CD4-positive, alpha-beta T cell treated with Interferon alpha-2 for 1 hour (primary cell): ENCODE measurements at places on chromosomes 4 and X.
A peak's percentile ranks its signal among the peaks of the same experiment; 100 is the strongest.

DNA sequence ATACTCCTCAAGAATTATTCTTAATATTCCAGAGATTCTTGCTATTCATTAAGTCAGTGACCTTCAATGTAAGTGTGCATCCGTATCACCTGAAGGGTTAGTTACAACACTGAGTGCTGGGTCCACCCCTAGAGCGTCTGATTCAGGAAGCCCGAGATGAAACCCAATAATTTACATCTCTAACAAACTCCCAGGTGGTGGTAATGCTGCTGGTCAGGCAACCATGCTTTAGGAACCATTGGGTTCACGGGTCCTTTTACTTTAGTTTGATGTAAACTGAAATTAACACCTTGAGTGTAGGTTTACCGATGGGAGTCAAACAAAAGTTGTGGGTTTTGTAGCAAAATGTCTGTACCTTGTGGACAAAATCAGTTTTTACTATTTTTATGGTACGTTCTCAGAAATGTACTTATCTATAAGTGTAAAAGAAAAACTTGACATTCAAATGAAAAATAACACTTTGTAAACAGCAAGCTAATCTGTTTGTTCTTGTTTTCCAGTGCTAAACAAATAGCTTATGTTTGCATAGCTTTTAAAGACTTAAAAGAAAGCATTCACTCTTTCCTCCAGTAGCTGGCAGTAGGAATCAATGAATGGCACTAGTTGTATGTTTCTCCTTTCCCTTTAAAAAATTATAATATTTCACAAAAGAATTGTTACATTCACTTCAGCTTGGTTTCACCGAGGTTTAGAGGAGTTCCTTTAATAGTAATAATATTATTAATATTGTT lies 32.7 kb downstream of the ACE2 start:
- no peak for DNase-seq

GRCh38 chr4:68348577-68348976 lies 1.3 kb downstream of the YTHDC1 start:
- DNase-seq: no peak

- DNase-seq: no peak
Measured at GRCh38 chrX:19704132-19704531, 183.3 kb downstream of the SH3KBP1 start.

GRCh38 chr4:116059361-116059760 lies 945.9 kb upstream of the NDST4 start:
- DNase-seq: no peak

DNA sequence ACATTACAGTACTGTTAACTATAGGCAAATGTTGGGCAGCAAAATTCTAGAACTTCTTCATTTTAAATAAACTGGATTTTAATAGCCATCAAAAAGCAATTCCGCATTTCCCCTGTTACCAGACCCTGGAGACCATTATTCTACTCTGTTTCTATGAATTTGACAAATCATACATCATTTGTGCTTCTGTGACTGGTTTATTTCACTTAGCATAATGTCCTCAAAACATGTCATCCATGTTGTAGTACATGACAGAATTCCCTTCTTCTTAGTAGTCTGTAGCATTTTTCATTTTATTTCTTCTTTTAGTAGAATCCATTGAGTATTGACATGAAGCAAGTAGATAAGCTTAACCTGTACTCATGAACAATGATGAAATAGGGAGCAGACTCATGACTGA lies 59.4 kb upstream of the PPP4R3C start:
- no peak for DNase-seq

DNA sequence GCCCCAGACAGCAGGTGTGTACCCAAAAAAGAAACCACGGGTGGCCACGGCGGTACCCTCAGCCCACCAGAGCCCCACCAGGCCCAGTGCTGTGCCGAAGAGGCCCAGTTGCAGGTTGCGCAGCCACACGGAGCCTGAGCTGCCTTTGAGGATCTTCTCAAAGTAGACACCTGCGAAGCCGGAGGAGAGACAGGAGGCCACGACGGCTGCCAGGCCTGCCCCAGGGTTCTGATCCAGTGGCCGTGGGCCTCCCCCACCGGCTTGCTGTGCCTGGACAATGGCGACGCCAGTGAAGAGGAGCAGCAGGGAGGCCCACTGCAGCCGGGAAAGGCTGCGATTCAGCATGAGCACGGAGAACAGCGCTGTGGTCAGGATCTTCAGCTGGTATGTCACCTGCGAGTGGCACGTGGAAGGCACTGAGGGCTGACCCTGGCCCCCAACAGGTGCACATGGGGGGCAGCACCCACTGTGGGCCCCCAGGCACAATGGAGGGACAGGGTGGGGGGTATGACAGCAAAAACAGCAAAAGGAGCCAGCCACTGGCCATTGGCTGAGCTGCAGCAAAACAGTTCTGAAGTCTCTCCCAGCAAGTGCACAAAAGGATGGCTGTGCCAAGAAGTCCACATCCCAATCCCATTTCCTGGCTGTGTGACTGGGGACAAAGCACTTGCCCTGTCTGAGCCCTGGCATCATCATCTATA lies 6.2 kb downstream of the SLC35A2 start:
- DNase-seq: no peak

DNA sequence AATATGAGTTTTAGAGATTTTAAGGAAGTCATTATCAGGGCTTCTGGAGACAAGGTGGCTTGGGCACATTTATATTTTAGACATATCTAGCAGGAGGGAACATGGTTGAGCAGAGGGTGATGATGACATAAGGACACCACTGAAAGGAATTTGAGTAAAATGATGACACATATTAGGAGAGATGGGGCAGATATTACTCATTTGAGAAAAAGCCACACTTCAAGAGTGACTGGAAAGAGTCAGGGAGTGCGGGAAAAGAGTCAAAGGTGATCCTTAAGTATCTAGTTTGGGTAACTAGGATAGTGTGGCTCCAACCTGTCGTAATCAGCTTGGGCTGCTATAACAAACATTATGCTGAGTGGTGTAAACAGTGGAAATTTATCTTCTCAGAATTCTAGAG lies 377.7 kb downstream of the PACRGL start:
- DNase-seq: no peak

DNA sequence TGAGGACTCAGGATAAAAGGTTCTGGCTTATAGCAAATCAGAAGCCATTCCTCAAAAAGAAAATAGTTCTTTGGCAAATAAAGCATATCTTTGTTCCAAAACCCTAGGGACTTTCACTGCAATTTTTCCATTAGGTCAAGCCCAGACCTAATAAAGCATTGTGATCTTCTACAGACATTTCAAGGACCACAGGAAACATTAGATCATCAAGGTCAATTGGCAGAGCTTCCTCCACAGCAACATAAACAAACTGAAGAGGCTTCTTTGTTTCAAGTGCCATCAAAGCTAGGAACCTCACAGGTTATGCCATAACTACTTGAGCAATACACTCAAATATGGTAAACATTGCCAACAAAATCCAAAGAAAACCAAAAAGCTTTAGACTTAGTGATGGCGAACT lies 144.9 kb downstream of the ANXA5 start:
- DNase-seq: no peak

GRCh38 chr4:163587867-163588266 lies 93.4 kb downstream of the TMA16 start:
- DNase-seq: peak; percentile 15

GRCh38 chr4:129526812-129527211 lies 430.9 kb downstream of the C4orf33 start:
- no peak for DNase-seq

GRCh38 chrX:106863697-106864096 lies 39.4 kb downstream of the RIPPLY1 start:
- no peak for DNase-seq

GRCh38 chr4:182245541-182246215 lies 2.5 kb downstream of the TENM3 start:
- no peak for DNase-seq

DNA sequence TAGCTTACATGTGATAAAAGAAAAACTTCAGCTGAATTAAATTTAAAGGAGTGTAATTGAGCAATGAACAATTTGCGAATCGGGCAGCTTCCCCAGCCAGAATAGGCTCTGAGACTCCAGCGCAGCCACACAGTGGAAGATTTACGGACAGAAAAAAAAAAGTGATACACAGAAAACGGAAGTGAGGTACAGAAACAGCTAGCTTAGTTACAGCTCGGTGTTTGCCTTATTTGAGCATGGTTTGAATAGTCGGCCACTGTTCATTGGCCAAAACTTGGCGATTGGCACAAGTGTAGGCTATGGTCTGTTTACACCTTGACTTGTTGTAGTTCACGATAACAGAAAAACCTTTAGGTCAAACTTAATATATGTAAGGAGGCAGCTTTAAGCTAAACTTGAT lies 16.7 kb upstream of the SUPT20HL1 start:
- no peak for DNase-seq

GRCh38 chr4:27178061-27178460 lies 317.4 kb downstream of the STIM2 start:
- DNase-seq: no peak
